ENCODE measurements at places on chromosomes 3 and 15. TPM values are rescaled to one million over a fixed set of nuclear protein-coding genes. Genes with fewer than 3 reads are reported as not detected.

Gene P3H2
- total RNA-seq = 34.5 TPM

Gene LRCH3
- total RNA-seq = 12.4 TPM

Gene LNP1
- total RNA-seq = 0.77 TPM

Gene LSAMP
- total RNA-seq = 0.14 TPM

Gene CLDN18
- not detected for total RNA-seq

Gene TTLL13
- 0.14 TPM for total RNA-seq

Measured in A549 treated with Hydrocortisone at 1 μM for 4 hours (cell line).